ENCODE measurements at places on chromosomes 4 and X.

- no peak for DNase-seq
These were observed 293.5 kb upstream of the FAT1 start for GRCh38 chr4:187017147-187017546.

- DNase-seq, result no peak
These were observed 15.8 kb upstream of the SFRP2 start for GRCh38 chr4:153804722-153805121.

GRCh38 chr4:30946288-30946687 lies 226.1 kb downstream of the PCDH7 start:
- no peak for DNase-seq

GRCh38 chr4:84691170-84691691 lies 108.3 kb downstream of the CDS1 start:
- no peak for DNase-seq

DNA sequence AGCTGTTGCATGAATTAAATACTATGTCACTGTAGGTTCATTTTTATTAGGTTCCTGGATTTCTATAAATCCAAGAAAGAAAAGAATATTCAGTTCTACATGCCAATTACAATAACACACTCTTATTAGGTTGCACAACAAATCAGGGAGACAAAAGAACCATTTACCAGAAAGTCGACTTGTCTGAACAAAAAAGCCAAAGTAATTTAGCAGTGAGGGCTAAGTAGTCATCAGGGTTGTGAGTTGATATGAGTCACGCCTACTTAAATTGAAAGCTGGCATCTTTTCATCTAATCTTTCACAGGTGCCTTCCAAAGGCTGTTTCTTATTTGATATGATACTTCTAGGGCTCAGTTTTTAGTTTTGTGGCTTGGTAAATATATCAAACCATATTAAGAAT lies 25.4 kb upstream of the GNRHR start:
- DNase-seq, result no peak

DNA sequence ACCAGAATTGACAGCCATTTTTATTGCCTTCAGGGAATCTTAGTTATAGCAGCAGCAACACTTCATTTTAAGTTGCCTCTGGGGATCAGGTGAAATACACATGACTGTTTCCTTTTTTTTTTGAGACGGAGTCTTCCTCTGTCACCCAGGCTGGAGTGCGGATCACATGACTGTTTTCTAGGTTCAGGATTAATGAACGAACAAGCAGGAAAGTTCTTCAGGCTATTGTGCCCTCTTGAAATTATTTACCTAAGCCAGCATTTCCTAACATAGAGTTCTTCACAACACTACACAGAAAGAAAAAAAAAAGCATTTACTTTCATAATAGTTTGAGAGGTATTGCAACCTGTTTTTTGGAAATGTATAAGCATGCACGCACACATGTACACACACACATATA lies 2032.8 kb downstream of the PCDH7 start:
- DNase-seq, result no peak

GRCh38 chr4:36138220-36138619 lies 106.1 kb downstream of the ARAP2 start:
- no peak for DNase-seq

GRCh38 chrX:9847071-9847470 lies 60.8 kb downstream of the SHROOM2 start:
- no peak for DNase-seq

- DNase-seq, result no peak
These were observed 8.5 kb upstream of the NUDT6 start for GRCh38 chr4:122930862-122931261.

DNA sequence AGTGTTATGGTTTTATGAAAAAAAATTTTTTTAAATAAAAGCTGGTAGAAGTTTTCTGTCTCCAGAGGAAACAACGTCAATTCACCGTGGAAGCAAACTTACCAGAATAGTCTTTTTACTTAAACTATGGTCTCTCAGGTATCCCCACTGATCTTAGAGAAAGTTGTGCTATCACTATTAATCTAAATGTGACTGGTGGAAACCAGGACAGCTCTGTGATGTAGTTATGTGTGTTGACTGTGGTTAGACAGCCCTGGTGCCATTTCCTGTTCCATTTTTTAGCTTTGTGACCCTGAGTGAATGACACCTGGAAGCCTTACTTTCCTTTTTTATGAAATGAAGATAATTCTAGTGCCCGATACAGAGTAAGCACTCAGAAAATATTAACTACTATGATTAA lies 111.8 kb upstream of the HUWE1 start:
- no peak for DNase-seq

DNA sequence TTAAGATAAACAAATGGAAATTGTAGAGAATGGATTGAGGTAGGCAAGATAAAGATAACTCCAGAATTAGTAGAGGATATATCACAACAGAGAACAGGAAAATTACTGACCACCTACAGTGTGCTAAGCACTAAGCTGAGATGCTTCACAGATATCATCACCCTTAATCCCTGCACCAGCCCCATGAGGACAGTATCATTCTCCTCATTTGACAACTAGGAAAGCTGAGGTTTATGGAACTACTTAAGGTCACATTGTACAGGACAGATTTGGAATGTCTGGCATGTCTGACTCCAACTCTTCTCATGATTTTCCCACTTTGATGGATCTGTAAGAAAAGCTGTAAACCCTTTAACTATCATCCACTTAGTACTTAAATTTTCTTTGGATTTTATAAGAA lies 95.5 kb downstream of the CASK start:
- no peak for DNase-seq

DNA sequence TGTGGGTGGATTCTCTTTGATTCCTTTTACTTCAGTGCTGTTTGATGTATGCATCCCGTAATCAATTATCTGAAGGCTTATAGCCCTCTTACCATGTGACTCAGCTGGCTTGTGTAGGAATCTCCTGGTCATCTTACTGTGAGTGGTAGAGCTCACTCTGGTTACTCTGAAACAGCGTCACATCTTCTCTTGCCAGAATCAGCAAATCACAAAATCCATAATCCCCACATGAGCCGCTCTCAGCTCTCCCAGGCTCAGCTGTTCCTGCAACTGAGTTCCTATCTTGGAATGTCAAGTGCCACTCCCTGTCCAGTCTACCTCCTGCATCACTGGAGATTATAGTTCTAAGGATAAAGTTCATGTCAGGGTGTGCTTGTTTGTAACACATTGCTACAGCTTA lies 278.0 kb downstream of the FBXO8 start:
- no peak for DNase-seq
